ENCODE measurements at places on chromosomes 11 and 22. TPM values are rescaled to one million over a fixed set of nuclear protein-coding genes. Genes with fewer than 3 reads are reported as not detected.

Gene PACS1
- 11.2 TPM for total RNA-seq

Gene SLC37A2
- total RNA-seq, result 0.79 TPM

GRCh38 chr22:24184057-24184798 is 2.9 kb downstream of the SUSD2 start:
- no peak for DNase-seq

GRCh38 chr11:65317025-65317786 is 2.5 kb downstream of the CDC42EP2 start:
- DNase-seq, result peak; percentile 92

Gene SLC35E4
- total RNA-seq, result 12.5 TPM

DNA sequence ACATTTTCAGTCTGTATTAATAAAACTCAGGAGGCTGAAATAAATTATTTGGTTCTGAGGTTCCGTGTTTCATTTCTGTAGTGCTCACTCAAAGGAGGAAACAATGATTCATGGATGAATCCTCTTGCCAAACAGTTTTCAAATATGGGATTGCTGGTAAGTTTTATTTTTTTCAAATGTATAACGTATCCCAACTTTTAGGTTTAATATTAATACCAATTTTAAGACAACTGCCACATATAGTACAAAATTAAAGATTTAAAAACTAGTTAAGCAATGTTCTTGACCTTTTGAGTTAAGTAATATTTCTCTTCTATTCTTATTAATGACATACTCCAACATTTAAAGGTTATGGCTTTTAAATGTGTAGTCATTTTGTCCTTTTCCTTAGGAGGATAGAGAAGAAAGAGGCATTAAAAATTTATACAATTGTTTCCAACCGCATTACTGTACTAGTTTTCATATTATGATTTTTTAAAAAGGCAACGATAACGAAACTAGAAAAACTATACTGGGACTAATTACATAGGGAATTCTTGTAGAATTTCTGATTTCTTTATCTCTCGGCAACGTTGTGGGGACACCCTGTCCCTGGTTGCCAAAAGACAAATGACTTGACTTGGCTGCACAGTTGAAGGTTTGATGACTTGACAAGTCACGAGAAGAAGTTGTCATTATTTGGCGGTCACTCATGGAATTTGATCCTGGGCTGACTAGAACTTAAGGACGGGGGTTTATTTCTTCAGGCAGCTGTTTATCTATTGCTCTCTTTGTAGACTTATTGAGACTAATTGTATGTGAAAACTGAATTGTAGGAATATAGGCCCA is 69.1 kb upstream of the ADSL start:
- peak; percentile 39 for DNase-seq

DNA sequence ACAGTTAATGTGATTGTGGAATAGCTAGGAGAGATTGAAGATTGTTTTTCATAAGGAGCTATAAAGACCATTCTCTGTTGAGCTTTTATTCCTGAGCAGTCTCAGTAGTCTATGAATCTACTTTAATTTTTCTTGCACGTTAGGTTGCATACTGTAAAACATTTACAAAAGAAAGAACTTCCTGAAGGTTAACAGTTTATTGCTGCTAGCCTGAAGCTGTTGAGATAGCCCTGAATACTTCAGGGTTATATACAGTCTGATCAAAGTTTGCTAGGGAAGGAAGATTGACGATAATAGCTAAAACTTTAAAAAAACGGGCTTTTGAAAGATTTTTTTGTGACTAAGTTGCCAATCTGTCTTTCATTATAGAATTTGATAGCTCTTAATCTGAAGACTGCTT is 64.8 kb downstream of the PPP6R3 start:
- DNase-seq, result no peak

DNA sequence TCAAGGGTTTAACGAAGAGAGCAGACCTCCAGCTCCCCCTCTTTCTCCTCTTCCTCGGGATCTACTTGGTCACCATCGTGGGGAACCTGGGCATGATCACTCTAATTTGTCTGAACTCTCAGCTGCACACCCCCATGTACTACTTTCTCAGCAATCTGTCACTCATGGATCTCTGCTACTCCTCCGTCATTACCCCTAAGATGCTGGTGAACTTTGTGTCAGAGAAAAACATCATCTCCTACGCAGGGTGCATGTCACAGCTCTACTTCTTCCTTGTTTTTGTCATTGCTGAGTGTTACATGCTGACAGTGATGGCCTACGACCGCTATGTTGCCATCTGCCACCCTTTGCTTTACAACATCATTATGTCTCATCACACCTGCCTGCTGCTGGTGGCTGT is 363 bp downstream of the OR8A1 start:
- no peak for DNase-seq

DNA sequence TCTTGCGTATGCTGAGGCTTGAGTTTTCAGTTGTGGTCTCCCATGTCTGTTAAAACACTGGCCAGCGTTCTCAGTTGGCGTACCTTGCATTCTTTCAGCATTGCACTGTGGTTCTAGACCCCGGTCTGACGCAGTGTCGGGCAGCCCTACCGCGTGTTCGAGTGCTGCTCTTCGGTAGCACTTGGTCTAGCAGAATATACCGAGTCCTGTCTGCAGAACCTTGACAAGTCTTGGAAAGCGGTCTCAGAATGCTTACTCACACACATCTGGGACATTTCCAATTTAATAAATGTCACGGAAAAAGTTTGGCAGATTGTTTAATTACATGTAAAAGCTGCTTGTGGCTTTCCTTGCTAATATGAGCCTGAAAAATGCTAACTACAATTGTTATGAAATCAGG is 32.6 kb downstream of the PPFIA1 start:
- peak; percentile 82 for DNase-seq

DNA sequence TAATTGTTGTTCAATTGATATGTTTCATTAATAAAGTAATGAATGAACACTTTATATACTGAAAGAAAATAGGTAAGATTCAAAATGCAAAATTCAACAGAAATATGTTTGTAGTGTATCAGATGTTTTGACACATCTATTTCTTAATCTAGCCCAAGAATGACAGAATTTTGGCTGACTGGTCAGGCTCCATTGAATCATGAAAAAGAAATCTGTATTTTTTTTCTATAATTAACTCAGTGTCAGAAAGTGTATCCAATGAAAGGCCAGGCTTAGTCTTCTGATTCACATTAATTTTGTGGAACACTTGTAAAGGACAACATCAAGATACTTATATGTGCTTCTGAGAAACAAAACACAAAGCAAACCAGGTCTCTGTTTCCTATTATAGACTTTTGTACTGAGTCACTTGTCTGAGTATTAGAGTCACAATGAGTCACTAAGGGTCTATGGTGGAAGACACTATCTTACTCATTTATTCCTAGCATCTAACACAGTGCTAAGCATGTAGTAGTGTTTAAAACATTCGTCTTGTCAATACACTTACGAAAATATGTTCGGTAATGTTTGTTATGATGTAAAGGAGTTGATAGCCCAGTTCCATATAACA is 297.7 kb upstream of the CCDC90B start:
- no peak for DNase-seq

Gene OSBP2
- 2.4 TPM for total RNA-seq

GRCh38 chr11:118226781-118227180 is 2.0 kb upstream of the JAML start:
- DNase-seq, result no peak

DNA sequence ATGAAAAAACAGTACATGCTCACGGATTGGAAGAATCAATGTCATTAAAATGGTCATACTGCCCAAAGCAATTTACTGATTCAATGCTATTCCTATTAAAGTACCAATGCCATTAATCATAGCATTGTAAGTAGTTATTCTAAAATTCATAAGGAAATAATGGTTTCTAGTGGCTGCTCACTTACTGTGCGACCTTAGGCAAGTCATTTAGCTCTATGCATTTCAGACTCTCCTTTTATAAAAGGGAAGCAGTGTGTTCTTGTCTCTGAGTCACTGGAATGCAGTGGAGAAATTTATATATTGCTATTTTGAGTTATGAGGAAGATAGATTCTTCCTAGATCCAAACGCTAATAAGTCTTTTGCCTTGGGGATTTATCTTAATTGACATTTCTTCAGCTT is 174.8 kb downstream of the KCNA4 start:
- no peak for DNase-seq

DNA sequence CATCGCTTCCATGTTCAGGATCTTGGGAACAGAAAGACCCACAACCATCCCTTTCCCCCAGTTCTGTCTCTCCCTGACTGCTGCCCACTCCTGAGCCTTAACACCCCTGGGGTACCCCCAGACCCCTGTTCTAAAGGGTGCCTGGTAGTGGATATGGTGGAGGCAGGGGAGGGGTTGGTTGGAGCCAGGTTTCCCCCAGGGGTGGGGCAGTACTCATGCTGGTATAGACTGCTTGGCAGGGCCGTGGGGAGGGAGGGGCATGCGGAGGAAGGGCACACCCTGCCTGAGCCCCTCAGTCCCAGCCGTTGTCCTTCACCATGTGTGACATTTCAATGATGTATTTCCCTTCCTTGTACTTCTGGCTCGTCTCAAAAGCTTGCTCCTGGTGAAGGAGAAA is 4.0 kb downstream of the YPEL4 start:
- DNase-seq, result no peak

Gene UQCR10
- total RNA-seq, result 46.4 TPM

Gene PIK3IP1
- 3.7 TPM for total RNA-seq

DNA sequence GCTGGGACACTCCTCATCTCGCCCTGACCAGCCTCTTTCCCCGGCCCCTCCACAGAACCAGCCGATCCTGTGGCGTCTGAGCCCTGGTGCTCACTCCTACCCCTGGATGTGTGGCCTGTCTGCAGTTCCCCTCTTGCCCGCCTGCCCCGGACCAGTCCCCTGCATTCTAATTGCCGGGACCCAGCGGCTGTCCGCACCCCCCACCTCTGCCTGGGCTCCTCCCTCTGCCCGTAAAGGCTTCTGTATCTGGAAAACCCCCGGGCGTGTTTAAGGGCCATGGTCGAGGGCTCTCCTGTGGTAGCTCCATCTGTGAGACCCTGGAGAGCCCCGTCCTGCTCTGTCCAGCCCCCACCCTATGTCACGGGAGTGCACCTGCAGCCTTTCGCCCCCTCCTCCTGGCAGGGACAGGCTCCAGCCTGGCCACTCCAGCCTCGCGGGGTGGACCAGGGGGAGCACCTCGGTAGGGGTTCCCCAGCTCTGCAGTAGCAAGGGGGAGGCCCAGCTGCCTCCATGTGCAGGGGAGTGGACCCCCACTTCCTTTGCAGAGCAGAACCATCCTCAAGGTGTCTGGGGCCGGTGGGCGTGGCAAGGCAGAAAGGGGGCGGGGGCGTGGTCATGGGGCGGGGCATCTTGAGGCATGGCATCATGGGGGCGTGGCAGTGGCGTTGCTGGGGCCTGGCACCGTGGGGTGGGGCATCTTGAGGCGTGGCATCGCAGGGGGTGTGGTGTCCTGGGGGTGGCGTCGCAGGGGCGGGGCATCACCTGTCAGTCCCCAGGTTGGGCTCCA is 430.4 kb downstream of the TBC1D22A start:
- no peak for DNase-seq

GRCh38 chr11:134485316-134485715 is 73.3 kb upstream of the B3GAT1 start:
- DNase-seq, result no peak

Gene ZP1
- total RNA-seq, result not detected

DNA sequence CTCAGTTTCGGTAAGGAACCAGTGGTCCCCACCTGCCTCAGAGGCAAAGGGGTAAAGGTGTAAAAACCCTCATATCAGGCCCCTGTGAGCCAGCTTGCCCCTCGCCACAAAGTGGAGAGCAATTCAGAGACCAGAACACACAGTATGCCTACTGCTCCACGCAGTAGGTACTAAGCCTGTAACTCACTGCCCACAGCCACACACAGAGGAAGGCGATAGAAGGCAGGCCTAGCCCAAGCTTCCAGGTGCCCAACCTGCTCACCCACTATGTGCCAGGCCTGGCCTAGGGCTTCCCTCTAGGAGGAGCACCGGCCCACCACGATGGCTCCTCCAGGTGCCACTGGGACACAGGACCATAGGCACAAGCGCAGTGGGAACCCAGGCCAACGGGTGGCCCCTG is 63.1 kb upstream of the TCF20 start:
- DNase-seq, result no peak

Gene NXPE2
- not detected for total RNA-seq

Gene CSNK2A3
- total RNA-seq, result 5.0 TPM

GRCh38 chr11:122197066-122197987 is 81.3 kb upstream of the BLID start:
- peak; percentile 93 for DNase-seq

Gene PLEKHB1
- not detected for total RNA-seq

DNA sequence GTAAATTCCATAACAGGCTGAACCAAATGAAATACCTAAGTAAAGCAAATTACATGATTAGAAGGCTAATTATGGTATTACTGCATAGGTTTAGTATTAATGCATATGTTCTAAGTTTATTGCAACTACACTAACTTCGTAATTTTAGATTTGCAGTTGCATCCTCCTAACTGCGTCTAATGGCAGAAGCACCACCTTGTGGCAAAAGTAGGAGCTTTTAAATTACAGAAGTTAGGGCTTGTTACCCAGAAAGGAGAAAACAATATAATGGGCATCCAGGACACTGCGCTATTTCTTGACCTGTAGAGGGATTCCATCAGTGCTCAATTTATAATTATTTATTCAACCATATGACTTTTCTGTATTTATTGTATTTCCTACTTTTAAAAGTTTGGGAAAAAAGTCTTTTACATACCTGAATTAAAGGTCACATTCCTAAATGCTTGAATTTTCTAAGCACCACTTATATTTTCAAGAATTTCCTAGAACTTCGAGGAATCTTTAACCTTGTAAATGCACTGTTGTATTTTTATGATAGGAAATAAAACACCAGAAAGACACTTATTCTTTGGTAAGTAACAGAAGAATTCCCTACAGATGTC is 16.3 kb upstream of the GPR83 start:
- no peak for DNase-seq

- DNase-seq, result no peak
Observed at GRCh38 chr11:62146476-62147200, 22.8 kb downstream of the INCENP start.

Gene KCNC1
- not detected for total RNA-seq

DNA sequence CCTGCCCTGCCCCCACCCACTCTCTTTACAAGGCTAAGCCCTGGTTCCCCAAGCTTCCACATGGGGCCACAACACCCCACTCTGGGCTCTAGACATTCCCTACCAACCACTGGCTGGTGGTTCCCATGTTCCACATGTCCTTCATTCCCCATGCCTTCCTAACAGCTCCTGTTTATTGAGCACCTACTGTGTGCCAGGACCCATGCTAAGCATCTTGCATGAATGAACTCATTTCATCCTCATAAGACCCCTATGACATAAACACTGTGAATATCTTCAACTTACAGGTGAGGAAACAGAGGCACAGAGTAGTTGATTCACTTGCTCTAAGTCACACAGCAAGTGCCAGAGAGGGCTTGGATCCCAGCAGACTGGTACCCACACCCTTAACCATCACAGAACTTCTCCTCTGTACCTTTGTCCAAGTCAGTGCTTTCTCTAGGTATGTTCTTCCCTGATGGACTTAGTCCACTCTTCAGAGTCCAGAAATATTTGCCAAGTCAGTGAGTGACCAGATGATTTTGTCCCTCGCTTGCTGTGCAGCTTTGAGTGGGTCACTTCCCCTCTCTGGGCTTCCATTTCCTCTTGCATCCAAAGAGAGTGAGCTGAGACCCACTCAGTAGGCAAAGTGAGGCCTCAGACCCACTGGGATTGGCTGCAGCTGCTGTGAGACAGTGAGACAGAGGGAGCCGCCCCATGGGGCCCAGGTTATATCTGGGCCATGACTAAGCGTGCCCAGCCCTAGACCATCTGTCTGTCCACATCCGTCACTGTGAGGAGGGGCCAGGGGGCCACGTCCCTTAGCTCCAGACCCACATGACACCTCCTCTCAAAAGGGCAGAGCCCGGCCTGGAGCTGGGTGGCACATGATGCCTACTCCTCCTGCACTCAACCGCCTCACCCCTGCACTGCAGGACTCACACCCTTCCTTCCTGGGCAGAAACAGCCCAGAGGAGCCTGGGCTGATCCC is 132.4 kb downstream of the MN1 start:
- peak; percentile 89 for DNase-seq
